ENCODE measurements at places on chromosomes 16 and 17.

- no peak for DNase-seq
Measured at GRCh38 chr17:74367206-74367605, at the start of gene GPR142. Gene GPR142, plus strand, starts transcription at chr17:74367506. Its CDS starts 2,035 bp downstream, at chr17:74369541.

DNA sequence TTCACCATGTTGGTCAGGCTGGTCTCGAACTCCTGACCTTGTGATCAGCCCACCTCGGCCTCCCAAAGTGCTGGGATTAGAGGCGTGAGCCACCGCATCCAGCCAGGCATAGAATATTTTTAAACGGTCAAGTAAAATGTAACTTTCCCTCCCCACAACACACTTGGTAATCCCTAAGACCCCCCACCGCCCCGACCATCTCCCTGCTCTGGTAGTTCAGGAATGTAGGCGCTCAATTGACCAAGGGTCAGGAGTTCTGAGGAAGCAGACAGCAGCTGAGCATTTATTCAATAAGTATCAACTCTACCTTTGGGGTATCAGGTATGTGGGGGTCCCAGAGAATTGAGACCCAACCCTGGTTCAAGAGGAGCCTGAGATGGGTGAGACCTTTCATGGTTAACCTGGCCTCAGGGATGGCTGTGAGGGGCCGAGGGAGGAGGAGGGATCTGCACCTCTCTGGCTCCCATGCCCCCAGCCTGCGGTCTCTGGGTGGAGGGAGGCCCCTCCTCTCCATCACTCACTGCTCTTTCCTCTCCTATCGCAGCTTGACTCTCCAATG lies 48.4 kb upstream of the TOB1 start:
- no peak for DNase-seq

GRCh38 chr17:12851901-12852435 lies 62.7 kb downstream of the ARHGAP44 start:
- no peak for DNase-seq

DNA sequence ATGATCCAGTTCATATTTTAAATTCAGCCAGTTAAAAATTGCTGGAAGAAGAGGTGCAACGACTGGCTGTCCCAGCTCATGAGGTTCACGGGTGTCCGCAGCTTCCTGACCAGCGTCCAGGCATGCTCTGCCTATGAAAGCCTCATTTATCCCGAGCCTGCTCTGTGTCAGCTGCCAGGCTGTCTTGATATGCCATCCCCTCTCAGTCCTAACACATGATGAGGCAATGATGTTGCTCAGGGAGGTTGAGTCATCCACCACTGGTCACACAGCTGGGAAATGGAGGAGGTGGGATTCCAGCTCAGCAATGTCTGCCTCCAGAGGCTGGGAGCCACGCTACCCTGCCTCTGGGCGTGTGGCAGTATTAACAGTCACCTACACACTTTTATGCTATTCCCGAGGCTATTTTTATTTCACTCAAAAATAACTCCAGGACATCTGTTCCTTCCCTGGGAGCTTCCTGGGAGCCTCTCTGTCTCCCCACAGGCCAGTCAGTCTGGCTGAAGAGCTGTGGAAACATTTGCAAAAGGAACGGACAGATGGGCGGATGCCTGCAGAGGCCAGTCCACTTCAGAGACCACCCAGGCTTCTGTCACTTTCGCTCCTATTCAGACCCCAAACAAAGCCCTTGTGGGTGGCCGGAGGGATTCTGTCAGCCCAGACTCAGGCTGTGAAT lies 22.5 kb downstream of the RAB11FIP4 start:
- no peak for DNase-seq

GRCh38 chr16:66824006-66824405 lies 6.8 kb downstream of the NAE1 start:
- no peak for DNase-seq

DNA sequence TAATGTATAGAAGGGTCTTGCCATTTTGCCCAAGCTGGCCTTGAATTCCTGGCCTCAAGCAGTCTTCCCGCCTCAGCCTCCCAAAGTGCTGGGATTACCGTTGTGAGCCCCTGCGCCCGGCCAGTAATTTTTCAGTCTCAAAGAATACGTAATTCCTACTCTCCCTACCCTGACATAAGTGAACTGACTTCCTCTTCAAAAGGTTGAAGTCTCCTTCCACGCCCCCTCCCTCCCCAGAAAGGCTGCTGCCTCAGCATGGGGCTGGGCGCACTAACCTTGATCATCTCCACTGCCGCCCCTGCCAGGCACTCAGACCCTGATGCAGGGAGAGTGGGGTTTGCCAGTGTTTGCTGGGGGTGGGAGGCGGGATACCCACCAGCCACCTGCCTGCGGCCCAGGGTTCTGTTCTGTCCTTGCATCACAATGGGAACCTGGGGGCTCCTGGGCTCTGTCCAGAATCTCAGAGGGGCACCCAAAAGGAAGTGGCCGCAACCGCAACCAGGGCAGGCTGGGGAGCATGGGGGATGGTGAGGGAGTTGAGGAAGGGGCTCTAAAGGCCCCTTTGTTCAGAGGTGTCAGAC lies 27.5 kb downstream of the KIFC3 start:
- DNase-seq, result no peak

GRCh38 chr16:2481676-2482075 lies 6.7 kb downstream of the TBC1D24 start:
- no peak for DNase-seq

DNA sequence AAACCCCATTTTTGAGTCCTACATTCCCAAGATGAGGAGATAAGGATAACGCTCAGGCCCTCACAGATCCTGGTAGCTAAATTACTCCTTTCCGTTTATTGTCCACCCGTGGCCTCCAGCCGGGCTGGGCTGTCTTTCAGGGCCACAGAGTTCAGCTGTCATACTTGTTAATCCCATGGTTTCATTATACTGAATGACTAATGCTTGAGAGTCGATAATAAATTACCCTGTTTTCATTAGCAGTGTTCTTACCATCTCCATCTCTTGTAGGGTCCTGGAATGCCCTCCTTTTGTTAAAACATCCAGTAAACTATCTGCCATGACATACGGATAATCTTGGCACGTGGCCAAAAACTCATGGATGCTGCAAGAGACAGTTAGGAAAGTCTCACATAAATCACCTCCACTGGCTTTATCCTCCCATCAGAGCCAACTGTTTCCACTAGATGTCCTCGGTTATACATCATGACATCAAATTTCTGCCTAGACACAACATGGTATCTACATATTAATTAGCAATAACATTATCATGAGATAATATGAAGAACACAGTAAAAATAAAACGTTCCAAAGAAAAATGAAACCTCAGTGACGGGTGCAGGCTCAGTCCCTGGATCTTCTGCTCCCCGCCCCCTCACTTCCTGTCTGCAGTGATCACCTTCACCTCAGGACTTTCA lies 45.3 kb downstream of the BRD7 start:
- no peak for DNase-seq

GRCh38 chr16:29848420-29849297 lies 14.4 kb downstream of the CDIPT start:
- peak; percentile 77 for DNase-seq

DNA sequence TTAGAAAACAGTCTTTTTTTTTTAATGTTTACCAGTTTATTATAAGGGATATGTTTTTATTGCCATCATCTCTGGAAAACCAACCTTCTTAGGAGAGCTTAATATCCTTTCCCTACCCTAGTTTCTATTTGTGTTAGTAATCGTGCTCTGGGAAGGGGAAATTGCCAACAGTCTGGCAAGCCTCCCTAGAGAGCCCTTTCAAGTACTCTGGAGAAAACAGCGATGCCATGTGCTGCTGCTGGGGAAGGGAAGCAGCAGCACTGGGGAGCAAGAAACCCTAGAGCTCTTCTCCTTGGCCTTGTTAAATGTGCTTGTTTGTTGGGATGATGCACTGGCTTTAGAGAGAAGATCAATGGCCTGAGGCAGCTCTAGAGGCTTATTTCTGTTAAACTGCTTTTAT lies 10.3 kb downstream of the RETREG3 start:
- no peak for DNase-seq

GRCh38 chr17:65537845-65538674 lies 23.4 kb downstream of the AXIN2 start:
- no peak for DNase-seq

GRCh38 chr16:89863741-89864526 lies 9.5 kb upstream of the TCF25 start:
- DNase-seq, result no peak

- no peak for DNase-seq
Measured at GRCh38 chr16:71919035-71919434, 23.7 kb downstream of the IST1 start.
